SJSA1 (cell line): ENCODE measurements at places on chromosomes 5 and 9. TPM values are rescaled to one million over a fixed set of nuclear protein-coding genes. Genes with fewer than 3 reads are reported as not detected.

DNA sequence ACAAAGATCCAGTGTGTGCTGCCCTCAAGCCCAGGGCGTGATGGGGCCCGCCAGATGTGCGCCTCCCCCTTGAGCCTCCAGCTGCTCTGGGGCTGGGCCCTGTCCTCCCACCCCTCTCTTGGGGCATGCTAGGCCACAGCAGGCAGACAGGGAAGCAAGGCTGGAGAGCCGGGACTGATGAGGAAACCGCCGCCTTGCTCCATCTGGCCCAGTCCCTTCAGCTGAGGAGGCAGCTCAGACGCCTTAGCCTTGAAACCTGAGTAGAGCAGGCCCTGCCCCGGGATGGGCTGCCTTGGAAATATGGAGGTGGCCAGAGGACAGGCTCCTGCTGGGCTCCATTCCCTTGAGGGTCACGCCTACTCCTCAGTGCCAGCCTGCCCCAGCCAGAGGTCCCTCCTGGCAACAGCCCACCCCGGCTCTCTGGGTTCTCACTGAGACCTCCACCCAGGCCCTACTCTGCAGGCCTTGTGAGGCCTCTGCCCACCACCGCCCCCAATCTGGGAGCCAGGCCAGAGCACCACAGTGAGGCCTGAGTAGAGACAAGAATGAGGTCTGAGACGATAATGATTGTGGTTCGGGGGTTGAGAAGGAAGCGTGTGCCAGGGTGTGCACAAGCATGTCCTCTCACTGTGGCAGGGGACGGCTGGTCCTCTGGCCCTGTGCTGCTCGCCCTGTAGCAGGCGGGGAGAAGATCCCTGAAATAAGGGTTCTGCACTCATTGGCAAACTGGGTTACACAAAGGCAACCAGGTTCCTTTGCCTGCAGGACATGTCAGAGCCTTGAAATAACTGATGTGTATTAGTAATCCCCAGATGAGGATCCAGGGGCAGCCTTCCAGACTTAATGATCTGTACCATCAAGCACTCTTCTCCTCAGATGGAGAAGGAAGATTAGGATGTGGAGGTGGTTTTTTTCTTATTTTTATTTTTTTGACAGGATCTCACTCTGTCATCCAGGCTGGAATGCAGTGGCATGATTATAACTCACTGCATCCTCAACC lies 30.9 kb downstream of the CXXC5 start:
- no peak for DNase-seq

SARDH gene
- 15.3 and 20.9 TPM in 2 replicates for total RNA-seq

- no peak for DNase-seq
These were observed 168.8 kb upstream of the SLC27A6 start for GRCh38 chr5:128796506-128796905.

GRCh38 chr5:40432836-40433235 lies 246.9 kb upstream of the PTGER4 start:
- DNase-seq: no peak

- DNase-seq: no peak
These were observed 71.1 kb upstream of the SLC44A1 start for GRCh38 chr9:105173306-105173705.

GRCh38 chr5:120808135-120808534 lies 344.0 kb downstream of the PRR16 start:
- DNase-seq: no peak

AQP3 gene
- total RNA-seq: not detected in 2 replicates
